WTC11 (cell line): ENCODE measurements at places on chromosomes 3 and 15.

DNA sequence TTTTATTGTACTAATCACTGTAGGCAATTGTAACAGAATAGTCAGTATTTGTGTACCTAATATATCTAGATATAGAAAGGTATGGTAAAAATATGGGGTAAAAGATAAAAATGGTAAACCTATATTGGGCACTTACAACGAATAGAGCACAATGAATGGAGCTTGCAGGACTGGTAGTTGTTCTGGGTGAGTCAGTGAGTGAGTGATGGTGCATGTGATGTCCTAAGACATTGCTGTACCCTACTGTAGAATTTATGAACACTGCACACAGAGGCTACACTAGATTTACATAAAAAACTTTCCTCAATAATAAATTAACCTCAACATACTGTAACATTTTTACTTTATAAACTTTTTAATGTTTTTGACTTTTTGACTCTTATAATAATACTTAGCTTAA is 274.3 kb upstream of the PPP2R3A start:
- no peak overlapping the region for H3K27ac ChIP-seq
- H3K27me3 ChIP-seq = no peaks in the 10 kb centered on the region
- H3K4me3 ChIP-seq = no peak overlapping the region

GRCh38 chr15:100734586-100734985 is 132.2 kb downstream of the ASB7 start:
- DNase-seq = no peak
- no peaks in the 10 kb centered on the region for H3K36me3 ChIP-seq
- H3K27me3 ChIP-seq = no peaks in the 10 kb centered on the region; the same call in 1 of the 2 replicates

- no peaks in the 10 kb centered on the region for H3K27me3 ChIP-seq
- no peak overlapping the region for H3K4me3 ChIP-seq
- no peak for DNase-seq
Observed at GRCh38 chr3:183981990-183982644, 35.6 kb downstream of the ABCC5 start.

DNA sequence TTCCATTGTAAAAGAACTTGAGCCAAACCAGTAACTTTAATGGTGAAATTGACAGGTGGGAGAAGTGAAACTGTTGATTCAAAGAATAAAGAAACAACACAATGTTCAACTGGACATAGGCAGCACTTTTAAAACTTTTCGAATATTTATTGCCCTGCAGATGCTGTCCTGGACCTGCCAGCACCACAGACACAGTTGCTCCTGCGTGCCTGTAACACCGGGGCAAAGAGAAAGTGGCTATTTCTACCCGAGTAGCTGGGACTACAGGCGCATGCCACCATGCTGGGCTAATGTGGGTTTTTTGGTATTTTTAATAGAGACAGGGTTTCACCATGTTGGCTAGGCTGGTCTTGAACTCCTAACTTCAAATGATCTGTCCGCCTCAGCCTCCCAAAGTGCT is 7.4 kb downstream of the IL5RA start:
- no peaks in the 10 kb centered on the region; the same call in 1 of the 2 replicates for H3K27me3 ChIP-seq
- H3K36me3 ChIP-seq = peaks cover 19% of the 10 kb centered on the region
- H3K4me3 ChIP-seq = no peak overlapping the region
- no peak for DNase-seq

DNA sequence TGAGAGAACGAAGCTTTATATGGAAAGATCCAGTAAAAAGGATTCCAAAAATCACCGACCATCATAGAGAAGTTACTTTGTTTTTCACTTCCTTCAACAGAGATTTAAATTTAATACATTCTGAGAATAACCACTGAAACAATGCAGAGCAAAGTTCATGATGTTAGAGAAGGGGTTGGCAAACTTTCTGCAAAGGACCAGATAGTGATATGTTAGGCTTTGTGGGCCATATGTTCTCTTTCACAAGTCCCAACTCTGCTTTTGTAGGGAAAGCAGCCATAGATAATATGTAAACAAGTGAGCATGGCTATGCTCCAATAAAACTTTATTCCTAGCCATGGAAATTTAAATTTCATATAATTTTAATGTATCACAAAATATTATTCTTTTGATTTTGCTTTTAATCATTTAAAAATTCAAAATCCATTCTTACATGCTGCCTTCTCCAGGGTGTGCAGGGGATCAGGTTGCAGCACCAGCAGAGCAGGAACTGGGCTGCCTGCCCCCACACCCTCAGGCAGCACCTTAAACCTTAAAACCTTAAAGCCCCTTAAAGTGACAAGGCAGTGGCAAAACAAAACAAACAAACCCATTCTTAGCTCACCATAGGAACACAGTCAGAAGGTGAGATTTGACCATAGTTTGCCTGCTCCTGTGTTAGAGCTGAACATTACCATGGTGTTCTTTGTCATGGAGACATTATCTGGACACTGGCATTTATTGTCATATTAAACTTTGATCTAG is 16.9 kb upstream of the IGSF10 start:
- H3K27me3 ChIP-seq = no peaks in the 10 kb centered on the region
- H3K4me3 ChIP-seq = no peak overlapping the region
- peaks cover 19% of the 10 kb centered on the region for H3K4me1 ChIP-seq
- DNase-seq = no peak
- H3K27ac ChIP-seq = no peak overlapping the region
- no peaks in the 10 kb centered on the region for H3K36me3 ChIP-seq

DNA sequence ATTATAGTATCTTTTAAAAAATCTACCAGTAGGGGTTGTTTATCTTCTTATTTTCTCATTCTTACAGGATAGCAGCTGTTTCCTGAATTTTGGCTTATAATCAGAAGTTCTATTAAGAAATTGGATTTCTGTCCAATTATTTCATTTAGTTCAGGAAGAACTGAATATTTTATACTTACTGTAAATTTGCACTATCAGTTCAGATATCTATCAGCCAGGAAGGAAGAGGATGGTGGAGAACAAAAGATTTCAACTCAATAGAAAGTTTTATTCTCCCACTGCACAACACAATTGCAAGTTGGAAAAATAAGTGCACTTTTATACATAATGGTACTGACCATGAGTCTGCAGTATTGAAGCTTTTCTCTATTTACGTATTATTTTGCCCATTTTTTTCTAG is 400.9 kb downstream of the PLOD2 start:
- H3K4me1 ChIP-seq = no peaks in the 10 kb centered on the region
- no peak overlapping the region for H3K27ac ChIP-seq
- no peaks in the 10 kb centered on the region for H3K27me3 ChIP-seq
- H3K36me3 ChIP-seq = no peaks in the 10 kb centered on the region

- H3K27me3 ChIP-seq = no peaks in the 10 kb centered on the region
- no peaks in the 10 kb centered on the region for H3K4me1 ChIP-seq
- DNase-seq = no peak
- H3K4me3 ChIP-seq = no peak overlapping the region
- peaks cover 21% of the 10 kb centered on the region for H3K36me3 ChIP-seq
Observed at GRCh38 chr3:100358413-100358812, 23.9 kb downstream of the NIT2 start.

DNA sequence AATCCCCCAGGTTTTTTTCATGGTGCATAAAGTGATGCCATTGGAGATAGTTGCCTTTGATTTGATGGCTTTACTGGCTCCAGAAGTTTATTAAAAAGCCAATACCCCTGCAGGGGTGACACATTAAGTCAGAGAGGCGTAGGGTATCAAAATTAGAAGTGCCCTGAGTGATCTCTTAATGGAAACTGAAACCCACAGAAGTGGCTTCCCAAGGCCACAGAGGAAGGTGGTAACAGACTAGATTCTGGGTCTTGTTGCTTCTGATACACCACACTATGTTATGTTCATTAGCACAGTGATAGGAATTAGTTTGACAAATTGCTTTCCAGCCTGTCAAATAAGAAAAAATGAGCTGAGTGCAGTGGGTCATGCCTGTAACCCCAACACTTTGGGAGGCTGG is 112.3 kb downstream of the IQCH start:
- H3K4me1 ChIP-seq = no peaks in the 10 kb centered on the region
- no peaks in the 10 kb centered on the region for H3K36me3 ChIP-seq
- no peak overlapping the region for H3K4me3 ChIP-seq
- DNase-seq = no peak
